ENCODE measurements at places on chromosomes 6 and 20.
A peak's percentile ranks its signal among the peaks of the same experiment; 100 is the strongest.

DNA sequence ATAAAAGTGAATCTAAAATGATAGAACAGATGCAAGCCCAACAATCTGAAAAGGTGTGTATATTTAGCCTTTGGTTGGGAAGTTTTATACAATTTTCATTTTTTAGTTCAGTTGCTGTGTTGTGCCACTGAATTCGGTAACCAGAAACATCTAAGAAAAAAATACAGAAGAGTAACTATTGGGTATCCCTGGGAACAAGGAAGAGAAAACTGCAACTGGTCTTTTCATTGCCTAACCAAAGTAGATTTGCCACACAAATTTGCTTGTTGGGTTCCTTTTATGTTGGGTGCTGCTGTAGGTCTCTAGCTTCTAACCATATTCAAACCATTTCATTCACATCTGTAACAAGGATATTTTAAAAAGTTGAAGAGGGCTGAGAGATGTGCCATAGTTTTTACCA, 2.8 kb upstream of the TMEM30A start:
- no peak for DNase-seq

DNA sequence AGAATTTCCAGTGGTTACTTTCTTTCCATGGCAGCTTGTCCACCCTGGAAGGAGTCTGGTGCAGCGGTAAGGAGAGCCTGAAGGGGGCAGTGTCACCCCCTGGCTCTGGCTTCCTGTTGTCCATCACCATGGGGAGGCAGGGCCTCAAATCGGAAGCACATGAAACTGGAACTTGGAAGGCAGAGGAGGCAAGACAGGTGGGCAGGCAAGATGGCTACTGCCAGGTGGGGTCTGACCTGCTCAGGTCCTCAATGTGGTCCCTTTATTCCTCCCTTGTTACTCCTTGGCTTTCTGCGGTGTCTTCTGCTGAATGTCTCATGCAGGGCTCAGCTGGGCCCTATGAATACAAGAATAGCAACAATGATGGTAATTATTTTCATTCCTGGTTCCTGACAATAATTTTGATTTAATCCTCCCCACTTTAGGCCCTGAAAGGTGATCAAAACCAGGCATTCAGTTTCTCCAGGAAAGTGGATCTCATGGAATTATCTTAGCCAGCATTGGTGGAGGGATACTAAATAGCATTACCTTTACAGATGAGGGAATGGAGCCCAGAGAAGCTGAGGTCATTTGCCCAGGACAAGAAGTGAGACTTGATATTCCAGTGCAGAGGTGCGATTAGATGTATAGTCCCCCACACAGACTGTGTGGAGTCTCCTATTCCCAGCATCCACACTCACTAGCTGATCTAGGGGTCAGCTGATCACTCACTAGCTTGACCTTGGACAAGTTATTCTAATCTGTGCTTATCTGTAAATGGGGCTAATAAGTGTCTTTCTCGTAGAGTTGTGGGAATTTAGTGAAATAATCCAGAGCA, 17.6 kb upstream of the SNAI1 start:
- peak; percentile 78 for DNase-seq

- no peak for DNase-seq
These were observed 34.8 kb downstream of the WRNIP1 start for GRCh38 chr6:2799936-2800527.

GRCh38 chr6:125748406-125749172, 843 bp upstream of the HEY2 start:
- DNase-seq = peak; percentile 36

- no peak for DNase-seq
These were observed 37.8 kb upstream of the IGF2R start for GRCh38 chr6:159931112-159931511.

- DNase-seq = peak; percentile 16
These were observed 84.9 kb upstream of the NAA20 start for GRCh38 chr20:19932170-19932667.

- no peak for DNase-seq
These were observed 1369.1 kb downstream of the EPHA7 start for GRCh38 chr6:92050216-92050615.

DNA sequence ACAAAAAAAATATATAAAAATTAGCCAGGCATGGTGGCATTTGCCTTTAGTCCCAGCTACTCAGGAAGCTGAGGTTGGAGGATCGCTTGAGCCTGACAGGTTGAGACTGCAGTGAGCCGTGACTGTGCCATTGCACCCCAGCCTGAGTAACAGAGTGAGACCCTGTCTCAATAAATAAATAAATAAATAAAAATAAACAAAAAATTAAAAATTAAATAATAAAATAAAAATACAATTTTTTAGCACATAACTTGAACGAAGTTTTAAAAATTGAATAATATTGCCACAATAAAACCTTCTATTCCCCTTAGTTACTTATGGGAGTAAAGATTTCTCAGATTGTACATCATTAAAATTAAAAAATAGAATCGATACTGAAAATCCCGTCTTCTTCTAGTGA, 29.2 kb upstream of the CGA start:
- no peak for DNase-seq

- no peak for DNase-seq
These were observed 75.0 kb downstream of the ELOVL4 start for GRCh38 chr6:79872303-79872702.

- no peak for DNase-seq
These were observed 81.0 kb downstream of the CEBPB start for GRCh38 chr20:50271612-50272011.
